Right renal cortex interstitium (tissue), 3 donors: ENCODE measurements at places on chromosomes 3 and 15.

DNA sequence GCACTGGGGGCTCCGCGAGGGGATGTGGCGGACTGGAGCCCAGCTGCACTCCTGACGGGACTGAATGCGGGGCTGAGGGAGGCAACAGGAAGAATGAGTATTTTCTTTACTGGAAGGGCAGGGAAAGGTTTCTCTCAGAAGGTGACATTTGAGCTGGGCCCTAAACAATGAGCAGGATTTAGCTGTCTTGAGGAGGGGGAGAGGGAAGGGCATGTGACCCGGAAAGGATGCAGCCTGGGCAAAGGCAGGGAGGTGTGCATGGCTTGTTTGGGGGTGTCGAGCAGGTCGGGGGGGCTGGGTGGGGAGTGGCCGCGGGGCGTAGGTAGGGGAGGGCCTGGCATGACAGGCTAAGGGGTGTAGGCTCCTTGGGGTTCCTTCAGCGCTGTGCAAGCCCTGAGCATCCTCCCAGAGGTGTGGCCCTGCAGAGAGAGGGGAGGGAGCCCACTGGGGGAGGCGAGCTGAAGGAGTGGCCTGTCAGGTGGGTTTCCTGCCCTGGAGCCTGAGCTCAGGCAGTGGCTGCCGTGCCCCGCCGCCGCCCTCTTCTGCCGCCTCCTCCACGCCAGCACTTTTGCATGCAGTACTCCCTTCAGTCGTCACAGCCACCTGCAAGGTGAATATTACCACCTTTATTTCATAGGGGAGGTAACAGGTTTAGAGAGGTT, 17.2 kb upstream of the ANKDD1A start:
- DNase-seq: no peak

GRCh38 chr15:98324341-98324970, 323.9 kb upstream of the IGF1R start:
- DNase-seq: no peak

GRCh38 chr3:45453839-45454238, 65.5 kb downstream of the LARS2 start:
- no peak for DNase-seq

DNA sequence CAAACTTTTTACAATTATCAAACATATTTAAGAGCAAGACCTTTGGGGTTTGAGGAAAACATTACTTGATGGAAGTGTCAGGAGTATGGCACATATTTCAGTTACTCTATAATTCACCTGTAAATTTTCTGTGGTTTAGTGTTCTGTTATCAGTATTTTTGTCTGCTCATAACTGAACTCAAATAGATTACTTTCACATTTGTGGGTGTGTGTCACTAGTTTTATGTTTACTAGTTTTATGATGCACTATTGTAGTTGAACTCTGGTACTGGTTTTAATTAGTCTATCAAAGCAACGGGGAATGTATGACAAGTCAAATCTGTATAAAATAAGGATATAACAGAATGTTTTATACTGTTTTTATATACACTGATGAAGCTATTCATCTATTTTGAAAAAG, 27.2 kb downstream of the OXSM start:
- DNase-seq: no peak

- no peak for DNase-seq
Measured at GRCh38 chr15:23422099-23422945, 24.7 kb downstream of the GOLGA6L2 start.

- no peak for DNase-seq
Measured at GRCh38 chr15:44219073-44219472, 24.0 kb upstream of the FRMD5 start.

DNA sequence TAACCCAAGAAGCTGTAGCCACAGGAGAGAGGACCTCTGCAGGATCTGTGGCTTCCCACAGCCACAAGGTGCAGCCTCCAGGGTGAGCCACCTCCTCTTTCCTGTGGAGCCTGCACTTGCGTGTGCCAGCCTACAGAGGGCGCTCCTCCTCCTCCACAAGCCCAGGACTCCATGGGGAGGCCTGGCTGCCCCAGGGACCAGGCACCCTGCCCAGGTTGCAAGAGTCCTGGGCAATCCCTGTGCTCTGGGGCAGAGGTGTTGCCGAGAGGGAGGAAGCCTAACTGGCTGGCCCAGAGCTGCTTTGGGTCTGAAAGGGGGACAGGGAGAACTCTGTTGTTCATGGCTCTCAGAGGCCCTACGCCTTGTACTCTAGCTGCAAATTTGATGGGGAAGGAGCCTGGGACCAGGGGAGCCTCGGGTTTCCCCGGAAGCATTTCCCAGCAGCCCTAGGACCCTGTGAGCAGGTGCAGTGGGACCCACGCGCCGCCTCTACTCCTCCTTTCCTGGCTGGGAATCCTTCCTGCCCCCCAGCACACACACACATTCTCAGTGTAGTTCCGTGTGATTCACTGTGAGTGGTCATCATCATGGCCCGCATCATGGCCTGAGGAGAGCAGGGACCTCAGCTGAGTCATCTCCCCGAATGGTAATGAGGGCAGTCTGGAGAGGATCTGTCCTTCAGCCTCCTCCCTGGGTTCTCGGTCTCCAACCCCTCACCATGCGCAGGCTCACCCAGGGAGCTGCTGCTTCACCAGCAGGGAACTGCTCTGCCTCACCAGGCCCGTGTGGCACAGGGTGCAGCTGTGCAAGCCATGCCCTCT, 24.3 kb downstream of the TBC1D21 start:
- no peak for DNase-seq

DNA sequence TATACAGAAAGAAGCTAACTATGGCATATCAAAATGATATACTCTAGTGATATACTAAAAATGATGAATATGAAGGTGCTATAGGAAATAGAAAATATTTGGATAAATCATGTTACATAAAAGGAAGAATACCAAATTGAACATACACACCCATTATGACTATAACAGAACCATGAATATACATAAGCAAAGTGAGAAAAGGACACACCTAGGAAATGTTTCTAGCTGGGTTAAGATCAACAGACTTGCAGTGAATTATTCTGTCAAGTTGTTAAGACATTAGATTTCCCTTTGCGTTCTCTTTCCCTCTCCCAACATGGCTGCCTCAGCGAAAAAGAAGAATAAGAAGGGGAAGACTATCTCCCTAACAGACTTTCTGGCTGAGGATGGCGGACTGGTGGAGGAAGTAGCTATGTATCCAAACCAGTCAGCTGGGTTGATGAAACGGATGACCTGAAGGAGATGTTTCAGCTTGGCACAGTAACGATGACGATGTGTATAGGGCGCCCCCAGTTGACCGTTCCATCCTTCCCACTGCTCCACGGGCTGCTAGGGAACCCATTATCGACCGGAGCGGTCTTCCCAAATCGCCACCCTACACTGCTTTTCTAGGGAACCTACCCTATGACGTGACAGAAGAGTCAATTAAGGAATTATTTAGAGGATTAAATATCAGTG, 20.2 kb upstream of the PARP14 start:
- no peak for DNase-seq

- no peak for DNase-seq
Measured at GRCh38 chr3:129348734-129349133, 70.1 kb downstream of the HMCES start.

GRCh38 chr3:66747261-66747660, 246.4 kb upstream of the LRIG1 start:
- no peak for DNase-seq

GRCh38 chr3:71641674-71642073, 58.1 kb upstream of the FOXP1 start:
- no peak for DNase-seq

DNA sequence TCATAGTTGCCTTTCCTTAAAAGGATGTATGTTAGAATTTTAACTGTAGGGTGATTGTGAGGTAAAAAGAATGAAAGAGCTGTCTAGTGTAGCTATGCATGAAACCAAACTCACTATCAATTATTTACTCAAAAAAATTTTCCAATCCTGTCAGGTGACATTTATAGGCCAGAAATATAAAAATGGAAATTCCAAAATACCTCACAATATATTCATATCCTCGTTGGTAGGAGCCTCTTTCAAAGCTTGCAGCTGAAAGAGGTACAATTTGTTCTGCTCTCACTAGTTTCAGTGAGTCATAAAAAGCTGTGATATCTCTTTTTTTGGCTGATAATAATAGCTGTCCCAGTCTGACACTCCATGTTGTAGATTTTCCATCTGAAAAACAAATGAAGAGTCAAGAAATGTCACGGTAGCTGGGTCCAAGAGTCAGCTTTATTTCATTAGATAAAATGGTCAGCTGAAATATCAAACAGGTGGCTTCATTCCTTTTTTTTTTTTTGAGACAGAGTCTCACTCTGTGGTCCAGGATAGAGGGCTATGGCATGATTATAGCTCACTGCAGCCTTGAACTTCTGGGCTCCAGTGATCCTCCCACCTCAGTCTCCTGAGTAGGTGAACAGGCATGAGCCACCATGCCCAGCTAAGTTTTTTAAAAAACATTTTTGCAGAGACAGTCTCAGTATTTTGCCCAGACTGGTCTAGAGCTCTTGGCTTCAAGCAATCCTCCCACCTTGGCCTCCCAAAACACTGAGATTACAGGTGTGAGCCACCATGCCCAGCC, 50.8 kb upstream of the XRN1 start:
- DNase-seq: no peak

- DNase-seq: no peak
Measured at GRCh38 chr15:42371096-42371495, 11.8 kb downstream of the CAPN3 start.

GRCh38 chr3:190319660-190320059, 2.6 kb downstream of the CLDN1 start:
- DNase-seq: no peak

- no peak for DNase-seq
Measured at GRCh38 chr15:36965570-36966342, 134.6 kb downstream of the MEIS2 start.

DNA sequence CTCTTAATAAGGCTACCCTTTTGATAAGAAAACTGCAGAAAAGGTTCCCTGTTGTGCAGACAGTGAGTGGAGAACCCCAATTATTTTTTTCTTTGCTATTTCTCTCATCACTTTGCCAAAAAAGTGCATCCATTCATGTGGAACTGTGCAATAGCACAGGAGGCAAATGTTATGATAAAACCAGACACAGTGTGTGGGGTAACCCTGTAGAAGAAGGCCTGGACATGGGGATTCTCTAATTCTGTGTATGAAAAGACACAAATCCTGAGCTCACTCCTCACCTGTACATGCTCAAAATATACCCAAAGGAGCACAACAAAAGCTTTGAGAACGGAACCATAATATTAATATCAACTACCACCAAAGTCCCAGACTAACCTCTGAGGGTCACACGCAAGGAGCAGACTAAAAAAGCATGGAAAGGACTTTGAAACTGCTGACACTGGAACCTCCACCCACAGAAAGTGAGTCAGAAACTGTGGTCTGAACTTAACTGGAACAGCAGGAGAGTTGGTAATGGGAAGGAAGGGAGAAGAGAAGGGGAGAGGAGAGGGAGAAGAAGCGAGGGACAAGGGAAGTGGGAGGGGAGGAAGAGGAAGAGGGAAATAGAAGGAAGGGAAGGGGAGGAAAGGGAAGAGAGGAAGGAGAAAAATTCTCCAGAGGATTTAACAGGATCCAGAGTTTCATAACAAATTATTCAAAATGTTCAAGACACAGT, 299.9 kb downstream of the TBC1D5 start:
- no peak for DNase-seq

GRCh38 chr3:188979248-188979647, 192.5 kb upstream of the TPRG1 start:
- no peak for DNase-seq

GRCh38 chr15:100394736-100395440, 53.1 kb upstream of the ADAMTS17 start:
- no peak for DNase-seq

GRCh38 chr3:195582947-195583346, 793 bp downstream of the APOD start:
- DNase-seq: no peak

DNA sequence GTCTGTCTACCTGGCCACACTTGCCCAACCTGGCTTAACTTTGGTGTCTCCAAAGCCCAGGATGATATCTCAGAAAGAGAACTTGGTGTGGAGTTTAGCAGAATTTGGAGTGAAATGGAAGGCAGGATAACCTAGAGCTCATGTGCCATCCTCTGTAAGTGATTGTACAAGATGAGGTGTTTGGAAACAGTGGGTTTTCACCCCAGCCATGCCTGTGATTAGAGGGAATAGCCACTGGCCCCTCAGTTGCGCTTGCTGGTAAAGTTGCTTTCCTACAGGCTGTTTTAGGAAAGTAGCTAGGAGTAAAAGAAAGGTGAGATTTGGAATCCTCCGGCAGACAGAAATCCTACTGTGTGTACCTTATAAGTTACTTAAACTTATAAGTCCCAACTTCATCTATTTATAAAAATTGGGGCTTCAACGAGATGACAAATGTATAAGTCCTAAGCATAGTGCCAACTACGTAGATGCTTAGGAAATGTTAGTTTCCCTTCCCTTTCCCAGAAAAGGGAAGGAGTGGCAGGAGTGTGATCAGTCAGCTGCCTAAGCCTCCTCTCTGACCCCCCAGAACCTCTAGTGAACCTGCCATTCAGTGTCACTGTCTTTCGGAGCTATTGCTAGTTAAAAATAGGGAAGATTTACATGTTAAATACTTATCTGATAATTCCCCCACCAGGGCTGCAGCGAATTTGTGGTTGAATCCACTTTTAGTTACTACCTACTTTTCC, 13.4 kb upstream of the BMF start:
- no peak for DNase-seq

GRCh38 chr3:104066658-104067057, 1300.1 kb upstream of the ALCAM start:
- no peak for DNase-seq

DNA sequence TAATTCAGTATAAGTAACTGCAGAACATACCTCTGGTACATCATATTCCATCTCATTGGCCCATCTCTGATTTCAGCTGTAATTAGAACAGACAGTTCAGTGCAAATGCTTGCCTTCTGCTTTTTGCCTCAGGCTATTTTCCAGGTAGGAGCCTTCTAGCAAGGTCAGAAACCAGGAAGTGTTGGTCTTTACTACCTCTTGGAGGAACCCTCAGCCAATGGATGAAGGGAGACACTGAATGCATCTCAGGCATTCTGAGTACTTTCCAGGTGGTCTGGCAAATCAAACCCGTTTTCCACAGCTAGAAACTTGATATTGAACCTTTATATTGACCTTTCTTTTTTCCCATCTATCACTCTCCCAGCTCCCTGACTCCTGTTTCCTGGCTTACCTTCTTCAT, 348.5 kb upstream of the SOX2 start:
- no peak for DNase-seq

DNA sequence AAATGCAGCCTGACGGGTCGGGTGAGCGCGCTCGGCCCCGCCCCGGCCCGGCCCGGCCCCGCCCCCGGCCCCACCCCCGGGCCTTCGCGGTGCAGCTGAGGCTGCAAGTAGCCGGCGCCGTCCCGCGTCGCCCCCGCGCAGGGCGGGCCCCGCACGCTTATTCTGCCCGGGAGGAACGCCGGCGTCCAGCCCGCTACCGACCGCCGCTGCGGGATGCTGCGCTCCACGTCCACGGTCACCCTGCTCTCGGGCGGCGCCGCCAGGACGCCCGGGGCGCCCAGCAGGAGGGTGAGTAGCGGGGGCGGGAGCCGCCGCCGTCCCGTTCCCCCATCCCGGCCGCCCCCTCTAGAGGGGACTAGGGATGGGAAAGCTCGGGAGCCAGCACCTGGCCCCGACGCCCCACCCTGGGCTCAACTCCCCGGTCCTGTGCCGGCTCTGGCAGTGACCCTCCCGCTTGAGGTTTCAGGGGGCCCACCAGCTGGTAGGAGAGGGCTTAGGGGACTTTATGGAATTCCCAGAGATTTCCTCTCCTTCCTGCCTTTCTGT, at the start of gene MYZAP:
Gene MYZAP (plus strand): TSS at position 83 of the 546 bp plus-strand sequence. CDS start 131 bp downstream, at position 214.
- DNase-seq: no peak
